ENCODE measurements at places on chromosomes 3 and 15. TPM values are rescaled to one million over a fixed set of nuclear protein-coding genes. Genes with fewer than 3 reads are reported as not detected.

Gene FBXW12
- not detected for total RNA-seq

Gene FGF12
- total RNA-seq = 0.57 TPM

Gene BCL2A1
- total RNA-seq = not detected

Gene SLC6A6
- 14.8 TPM for total RNA-seq

DNA sequence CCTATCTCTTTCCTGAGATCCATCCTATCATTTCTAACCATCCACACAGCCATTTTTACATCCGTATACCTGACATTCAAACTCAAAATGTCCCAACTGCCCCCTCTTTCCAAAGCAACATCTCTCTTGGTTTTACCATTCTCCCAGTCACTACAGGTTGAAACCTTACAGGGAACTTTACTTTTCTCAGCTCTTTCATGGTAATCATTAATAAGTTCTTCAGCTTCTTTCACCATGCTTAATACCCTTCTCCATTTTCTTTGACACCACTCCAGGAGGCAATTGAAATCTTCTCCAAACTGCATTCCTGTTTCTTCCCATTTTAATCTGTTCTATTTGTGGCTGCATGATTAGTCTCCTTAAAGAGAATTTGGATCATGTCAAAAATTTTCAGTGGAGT is 352.5 kb downstream of the GAP43 start:
- H3K4me1 ChIP-seq = no peaks in the 10 kb centered on the region
- no peak for DNase-seq
- no peak overlapping the region for H3K4me3 ChIP-seq
- no peak overlapping the region for H3K27ac ChIP-seq

GRCh38 chr15:55221090-55222011 is 24.6 kb upstream of the RSL24D1 start:
- peak overlapping the region; percentile 27 for H3K27ac ChIP-seq
- H3K27me3 ChIP-seq = no peaks in the 10 kb centered on the region
- DNase-seq = no peak
- H3K4me1 ChIP-seq = no peaks in the 10 kb centered on the region
- no peak overlapping the region for H3K4me3 ChIP-seq
- peaks cover 31% of the 10 kb centered on the region for H3K36me3 ChIP-seq

GRCh38 chr3:71062952-71063772 is 520.4 kb downstream of the FOXP1 start:
- H3K27ac ChIP-seq = peak overlapping the region; percentile 98
- DNase-seq = no peak
- peaks cover 86% of the 10 kb centered on the region for H3K4me1 ChIP-seq
- no peaks in the 10 kb centered on the region for H3K36me3 ChIP-seq

DNA sequence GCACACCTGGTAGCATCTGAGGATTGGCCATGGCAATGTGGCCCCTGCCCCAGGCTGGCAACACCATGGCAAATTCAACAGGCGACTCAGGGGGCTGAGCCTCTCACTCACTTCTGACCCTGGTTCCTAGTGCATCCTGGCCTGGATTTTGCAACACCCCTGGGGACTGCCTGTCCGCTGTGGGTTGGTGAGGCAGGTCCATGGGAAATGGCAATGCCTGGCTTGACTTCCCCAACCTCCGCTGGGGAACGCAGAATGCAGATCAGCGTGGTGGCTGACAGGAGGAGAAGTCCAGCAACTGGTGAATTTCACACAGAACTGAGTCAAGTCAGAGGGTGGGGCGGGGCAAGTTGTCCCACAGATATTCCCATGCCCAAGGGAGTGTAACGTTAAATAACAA is 3.9 kb upstream of the PSTPIP1 start:
- no peaks in the 10 kb centered on the region for H3K4me1 ChIP-seq
- DNase-seq = no peak
- no peaks in the 10 kb centered on the region for H3K36me3 ChIP-seq
- no peak overlapping the region for H3K4me3 ChIP-seq

GRCh38 chr3:183857863-183858262 is 26.8 kb downstream of the PARL start:
- peaks cover 7% of the 10 kb centered on the region for H3K36me3 ChIP-seq
- H3K27me3 ChIP-seq = no peaks in the 10 kb centered on the region
- no peaks in the 10 kb centered on the region for H3K4me1 ChIP-seq
- H3K27ac ChIP-seq = no peak overlapping the region
- H3K4me3 ChIP-seq = no peak overlapping the region
- DNase-seq = no peak

DNA sequence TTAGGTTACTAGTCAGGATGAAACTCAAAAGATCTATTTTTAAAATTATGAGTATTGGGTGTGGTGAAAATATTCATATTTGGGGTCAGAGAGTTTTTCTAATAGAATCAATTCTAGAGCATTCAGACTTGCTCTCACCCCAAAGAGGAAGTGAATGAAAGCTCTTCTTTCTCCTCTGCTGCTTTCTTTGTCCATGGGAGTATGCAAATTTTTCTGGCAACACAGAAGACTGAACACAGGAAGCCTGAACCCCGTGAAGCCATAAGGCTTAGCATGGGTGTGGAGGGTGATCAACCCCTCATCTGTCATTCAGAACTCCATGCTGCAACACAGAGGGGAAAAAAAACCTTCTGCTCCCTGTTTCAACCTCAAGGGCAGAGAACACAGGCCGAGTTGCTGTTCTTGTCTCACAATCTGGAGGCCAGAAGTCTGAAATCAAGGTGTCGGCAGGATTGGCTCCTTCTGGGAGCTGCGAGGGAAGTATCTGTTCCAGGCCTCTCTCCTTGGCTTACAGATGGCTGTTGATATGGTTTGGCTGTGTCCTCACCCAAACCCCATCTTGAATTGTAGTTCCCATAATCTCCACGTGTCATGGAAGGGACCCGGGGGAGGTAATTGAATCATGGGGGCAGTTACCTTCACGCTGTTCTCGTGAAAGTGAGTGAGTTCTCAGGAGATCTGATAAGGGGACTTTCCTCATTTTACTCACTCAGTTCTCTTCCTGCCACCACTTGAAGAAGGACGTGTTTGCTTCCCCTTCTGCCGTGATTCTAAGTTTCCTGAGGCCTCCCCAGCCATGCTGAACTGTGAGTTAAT is 33.7 kb upstream of the CD47 start:
- peak overlapping the region; percentile 61 for H3K27ac ChIP-seq
- H3K4me1 ChIP-seq = peaks cover 33% of the 10 kb centered on the region
- no peak for DNase-seq
- H3K27me3 ChIP-seq = no peaks in the 10 kb centered on the region
- no peaks in the 10 kb centered on the region for H3K36me3 ChIP-seq
- H3K4me3 ChIP-seq = no peak overlapping the region

GRCh38 chr3:121436641-121437040 is 109.1 kb downstream of the POLQ start:
- no peaks in the 10 kb centered on the region for H3K36me3 ChIP-seq
- no peak overlapping the region for H3K27ac ChIP-seq
- DNase-seq = no peak
- H3K4me1 ChIP-seq = peaks cover 18% of the 10 kb centered on the region
- no peaks in the 10 kb centered on the region for H3K27me3 ChIP-seq

- no peaks in the 10 kb centered on the region for H3K27me3 ChIP-seq
- peaks cover 39% of the 10 kb centered on the region for H3K4me1 ChIP-seq
- peaks cover 12% of the 10 kb centered on the region for H3K36me3 ChIP-seq
- DNase-seq = no peak
- no peak overlapping the region for H3K4me3 ChIP-seq
These were observed 17.9 kb downstream of the RIOX2 start for GRCh38 chr3:97954228-97954827.
